ENCODE measurements at places on chromosomes 6 and 20. TPM values are rescaled to one million over a fixed set of nuclear protein-coding genes. Genes with fewer than 3 reads are reported as not detected.

SAPCD1 gene
- total RNA-seq: 1.2 TPM

SNRPB gene
- 78.8 TPM for total RNA-seq

SULF2 gene
- 34.6 TPM for total RNA-seq

RSPH4A gene
- 5.6 TPM for total RNA-seq

SNX9 gene
- total RNA-seq: 25.0 TPM

STMN3 gene
- 12.1 TPM for total RNA-seq

CTSZ gene
- 533 TPM for total RNA-seq

SLC22A2 gene
- not detected for total RNA-seq

C6orf132 gene
- total RNA-seq: 13.5 TPM

ADGB gene
- 6.2 TPM for total RNA-seq

COL21A1 gene
- 9.4 TPM for total RNA-seq

STK38 gene
- total RNA-seq: 35.0 TPM

IL17F gene
- total RNA-seq: not detected
